ENCODE measurements at places on chromosomes 11 and 22. TPM values are rescaled to one million over a fixed set of nuclear protein-coding genes. Genes with fewer than 3 reads are reported as not detected.

SOX6 gene
- 20.8 TPM for total RNA-seq

AKIP1 gene
- 9.3 TPM for total RNA-seq

GAL gene
- total RNA-seq: 0.47 TPM

DNA sequence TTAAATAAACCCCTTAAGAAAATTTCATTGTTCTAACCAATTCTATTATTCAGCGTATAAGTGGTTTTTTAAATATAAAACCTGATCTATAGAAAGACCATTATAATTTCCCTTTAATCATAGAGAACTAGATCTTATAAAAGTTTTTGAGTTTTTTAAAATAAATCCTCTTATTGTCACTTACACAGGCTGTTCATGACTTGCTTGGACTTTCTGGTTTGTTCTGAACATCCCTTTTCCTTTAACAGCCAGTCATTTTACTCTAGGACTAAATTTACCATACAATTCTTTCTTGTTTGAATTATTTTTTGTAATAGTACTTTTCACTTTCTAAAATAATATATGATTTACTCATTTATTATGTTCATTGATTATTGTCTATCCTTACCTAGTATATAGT lies 4.7 kb downstream of the NXPE2 start:
- H3K27ac ChIP-seq: no peak overlapping the region
- no peaks in the 10 kb centered on the region for H3K4me1 ChIP-seq
- H3K27me3 ChIP-seq: no peaks in the 10 kb centered on the region
- H3K4me3 ChIP-seq: no peak overlapping the region
- no peaks in the 10 kb centered on the region for H3K36me3 ChIP-seq
- DNase-seq: no peak

GRCh38 chr11:10019906-10020682 lies 273.9 kb downstream of the SBF2 start:
- no peaks in the 10 kb centered on the region for H3K4me1 ChIP-seq
- no peak overlapping the region for H3K27ac ChIP-seq
- H3K27me3 ChIP-seq: no peaks in the 10 kb centered on the region
- no peak for DNase-seq
- peaks cover 2% of the 10 kb centered on the region for H3K36me3 ChIP-seq
- no peak overlapping the region for H3K4me3 ChIP-seq

DNA sequence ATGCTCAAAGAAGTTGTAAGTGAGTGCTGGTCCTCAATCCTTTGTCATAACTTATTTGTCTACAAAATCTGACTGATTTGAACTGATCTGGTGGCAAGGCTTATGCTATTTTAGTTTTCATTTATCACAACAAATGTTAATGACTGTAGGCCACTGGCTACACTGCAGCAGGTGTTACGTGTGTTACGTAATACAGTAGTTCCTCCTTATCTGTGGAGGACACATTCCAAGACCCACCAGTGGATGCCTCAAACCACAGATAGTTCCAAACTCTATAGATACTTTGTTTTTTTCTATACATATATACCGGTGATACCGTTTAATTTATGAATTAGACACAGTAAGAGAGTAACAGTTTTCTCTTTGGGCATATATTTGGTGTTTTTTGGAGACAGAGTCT lies 7.0 kb downstream of the MADD start:
- DNase-seq: no peak
- H3K36me3 ChIP-seq: peaks cover 36% of the 10 kb centered on the region
- H3K4me1 ChIP-seq: no peaks in the 10 kb centered on the region
- H3K4me3 ChIP-seq: no peak overlapping the region
- H3K27me3 ChIP-seq: no peaks in the 10 kb centered on the region

GRCh38 chr11:66956689-66957290 lies 1.4 kb downstream of the PC start:
- no peaks in the 10 kb centered on the region for H3K36me3 ChIP-seq
- peak overlapping the region; percentile 76 for H3K4me3 ChIP-seq
- H3K27ac ChIP-seq: peak overlapping the region; percentile 91
- H3K4me1 ChIP-seq: peaks cover 55% of the 10 kb centered on the region
- no peaks in the 10 kb centered on the region for H3K27me3 ChIP-seq

DNA sequence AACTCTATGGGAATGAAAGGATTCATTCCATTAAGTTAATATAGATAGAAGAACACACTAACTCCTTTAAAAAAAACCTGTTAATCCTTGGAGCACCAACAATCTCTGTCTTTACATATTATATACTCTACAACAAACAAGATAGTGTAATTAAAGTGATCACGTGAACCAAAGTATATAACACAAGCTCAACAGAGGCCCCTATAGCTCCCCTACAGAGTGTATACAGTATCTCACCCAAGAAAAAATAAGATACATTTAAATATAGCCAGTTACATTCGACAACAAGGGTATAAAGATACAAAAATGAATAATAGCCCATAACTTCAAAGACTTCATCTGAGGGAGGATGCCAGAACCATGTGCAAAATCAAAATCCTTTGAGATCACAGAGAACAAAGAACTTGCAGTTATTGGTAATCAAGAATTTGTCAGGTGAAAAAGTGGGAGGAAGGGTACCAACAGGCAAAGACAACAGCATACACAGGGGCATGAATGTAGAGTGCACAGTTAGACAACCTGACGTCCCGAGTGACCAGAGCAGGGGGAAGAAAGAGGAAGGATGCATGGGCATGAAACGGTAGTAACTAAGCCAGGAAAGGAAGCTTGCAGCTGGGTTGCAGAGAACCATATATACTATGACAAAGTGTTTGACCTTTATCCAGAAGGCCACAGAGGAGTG lies 4.7 kb downstream of the FCHSD2 start:
- H3K4me3 ChIP-seq: no peak overlapping the region
- H3K4me1 ChIP-seq: peaks cover 37% of the 10 kb centered on the region
- no peaks in the 10 kb centered on the region for H3K27me3 ChIP-seq
- H3K36me3 ChIP-seq: no peaks in the 10 kb centered on the region
- H3K27ac ChIP-seq: peak overlapping the region; percentile 40

- DNase-seq: peak; percentile 9
- no peaks in the 10 kb centered on the region for H3K27me3 ChIP-seq
- no peak overlapping the region for H3K27ac ChIP-seq
- H3K4me3 ChIP-seq: no peak overlapping the region
- H3K36me3 ChIP-seq: no peaks in the 10 kb centered on the region
Measured at GRCh38 chr11:69229511-69229910, 64.4 kb upstream of the MYEOV start.

DNA sequence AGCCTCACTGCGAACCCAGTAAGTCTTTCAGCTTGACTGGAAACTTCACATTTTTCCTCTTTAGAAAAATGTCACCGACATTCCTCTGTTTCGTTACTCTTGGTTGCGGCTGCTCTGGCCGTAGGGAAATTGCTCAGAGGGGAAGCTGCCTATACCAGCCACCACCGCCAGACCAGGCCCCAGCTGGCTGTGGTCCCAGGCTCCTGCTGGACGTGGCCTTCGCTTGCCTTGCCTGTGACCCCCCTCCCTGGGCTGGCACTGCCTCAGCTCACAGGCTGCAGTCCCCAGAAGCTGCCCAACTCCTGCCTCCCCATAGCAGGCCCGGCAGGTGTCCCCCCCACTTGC lies 197.8 kb downstream of the MN1 start:
- H3K4me3 ChIP-seq: no peak overlapping the region
- H3K27me3 ChIP-seq: no peaks in the 10 kb centered on the region
- H3K36me3 ChIP-seq: no peaks in the 10 kb centered on the region
- H3K27ac ChIP-seq: no peak overlapping the region

PEX16 gene
- 26.1 TPM for total RNA-seq

GRCh38 chr11:104792861-104793260 lies 105.4 kb downstream of the CASP12 start:
- no peaks in the 10 kb centered on the region for H3K4me1 ChIP-seq
- no peaks in the 10 kb centered on the region for H3K27me3 ChIP-seq
- DNase-seq: no peak
- no peak overlapping the region for H3K4me3 ChIP-seq
- no peaks in the 10 kb centered on the region for H3K36me3 ChIP-seq

- no peak for DNase-seq
- H3K4me1 ChIP-seq: no peaks in the 10 kb centered on the region
- no peak overlapping the region for H3K27ac ChIP-seq
- H3K27me3 ChIP-seq: no peaks in the 10 kb centered on the region
- no peaks in the 10 kb centered on the region for H3K36me3 ChIP-seq
- H3K4me3 ChIP-seq: no peak overlapping the region
Measured at GRCh38 chr11:129023968-129024676, 81.5 kb upstream of the TP53AIP1 start.

GRCh38 chr11:128865490-128865889 lies 1.6 kb downstream of the KCNJ1 start:
- H3K27ac ChIP-seq: no peak overlapping the region
- H3K4me1 ChIP-seq: no peaks in the 10 kb centered on the region
- no peaks in the 10 kb centered on the region for H3K36me3 ChIP-seq
- no peaks in the 10 kb centered on the region for H3K27me3 ChIP-seq
- H3K4me3 ChIP-seq: no peak overlapping the region

DNA sequence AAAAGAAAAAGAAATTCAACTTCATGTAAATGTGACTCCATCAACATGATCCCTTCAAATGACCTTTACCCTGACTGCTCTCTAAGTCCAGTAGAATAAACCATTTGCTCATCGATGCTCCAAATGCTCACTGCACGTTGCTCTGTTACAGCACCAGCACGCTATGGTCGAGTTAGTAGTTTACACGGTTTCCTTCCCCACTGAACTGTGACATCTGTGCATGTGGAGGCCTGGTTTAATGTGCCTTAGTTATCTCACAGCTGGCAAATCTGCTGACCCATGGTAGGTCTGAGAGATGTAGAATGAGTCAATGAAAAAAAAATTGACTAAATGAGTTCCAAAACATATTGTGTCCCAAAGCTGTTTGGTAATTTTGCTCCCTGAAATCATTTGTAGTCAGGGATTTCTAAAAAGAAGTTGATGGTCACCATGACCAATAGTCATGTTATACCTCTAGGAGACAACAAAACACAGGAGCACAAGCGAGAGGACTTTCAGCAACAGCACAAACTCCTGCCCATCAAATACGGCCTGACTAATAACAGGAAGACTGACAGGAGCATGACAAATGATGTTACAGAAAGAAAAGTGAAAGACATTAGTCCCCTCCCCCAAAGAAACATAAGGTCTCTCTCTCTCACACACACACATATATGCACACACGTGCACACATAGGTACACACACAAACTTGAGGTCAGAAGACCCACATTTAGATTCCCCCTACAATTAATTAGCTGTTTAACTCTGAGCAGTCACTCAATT lies 624.5 kb downstream of the OPCML start:
- H3K4me1 ChIP-seq: no peaks in the 10 kb centered on the region
- H3K36me3 ChIP-seq: no peaks in the 10 kb centered on the region
- no peak for DNase-seq
- H3K27ac ChIP-seq: no peak overlapping the region
- H3K4me3 ChIP-seq: no peak overlapping the region

OR5D16 gene
- total RNA-seq: not detected

IGSF9B gene
- total RNA-seq: 0.09 TPM

DNA sequence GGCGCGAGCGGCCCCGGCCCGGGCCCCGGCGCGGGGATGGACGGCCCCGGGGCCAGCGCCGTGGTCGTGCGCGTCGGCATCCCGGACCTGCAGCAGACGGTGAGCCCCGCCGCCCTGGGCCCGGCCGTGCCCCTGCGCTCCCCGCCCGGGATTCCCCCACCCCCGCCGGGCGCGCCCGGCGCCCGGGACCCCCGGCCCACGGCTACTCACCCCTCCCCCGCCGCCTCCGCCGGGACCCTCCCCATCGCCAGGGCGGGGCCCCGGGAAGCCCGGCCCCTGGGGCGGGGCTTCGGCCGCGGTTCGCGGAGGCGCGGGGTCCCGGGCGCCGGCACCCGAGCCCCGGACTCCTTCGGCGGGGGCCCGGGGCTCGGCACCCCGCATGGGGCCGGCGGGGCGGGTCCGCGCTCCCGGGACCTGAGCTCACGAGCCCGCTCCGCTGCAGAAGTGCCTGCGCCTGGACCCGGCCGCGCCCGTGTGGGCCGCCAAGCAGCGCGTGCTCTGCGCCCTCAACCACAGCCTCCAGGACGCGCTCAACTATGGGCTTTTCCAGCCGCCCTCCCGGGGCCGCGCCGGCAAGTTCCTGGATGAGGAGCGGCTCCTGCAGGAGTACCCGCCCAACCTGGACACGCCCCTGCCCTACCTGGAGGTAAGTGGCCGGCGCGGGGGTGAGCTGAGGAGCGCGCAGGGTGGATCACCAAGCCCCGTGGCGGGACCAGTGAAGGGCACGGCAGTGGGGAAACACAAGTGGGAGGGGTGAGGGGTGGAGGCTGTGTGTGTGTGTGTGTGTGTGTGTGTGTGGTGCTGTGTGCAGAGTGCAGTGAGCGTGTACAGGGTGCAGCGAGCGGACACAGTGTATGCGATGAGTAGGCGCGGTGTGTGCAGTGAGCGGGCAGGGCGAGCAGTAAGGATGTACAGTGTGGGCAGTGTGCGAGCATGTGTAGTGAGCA lies 2.3 kb downstream of the SHANK3 start:
- no peak overlapping the region for H3K27ac ChIP-seq
- H3K27me3 ChIP-seq: no peaks in the 10 kb centered on the region
- peak; percentile 33 for DNase-seq
- peak overlapping the region; percentile 56 for H3K4me3 ChIP-seq
- H3K36me3 ChIP-seq: no peaks in the 10 kb centered on the region

DNA sequence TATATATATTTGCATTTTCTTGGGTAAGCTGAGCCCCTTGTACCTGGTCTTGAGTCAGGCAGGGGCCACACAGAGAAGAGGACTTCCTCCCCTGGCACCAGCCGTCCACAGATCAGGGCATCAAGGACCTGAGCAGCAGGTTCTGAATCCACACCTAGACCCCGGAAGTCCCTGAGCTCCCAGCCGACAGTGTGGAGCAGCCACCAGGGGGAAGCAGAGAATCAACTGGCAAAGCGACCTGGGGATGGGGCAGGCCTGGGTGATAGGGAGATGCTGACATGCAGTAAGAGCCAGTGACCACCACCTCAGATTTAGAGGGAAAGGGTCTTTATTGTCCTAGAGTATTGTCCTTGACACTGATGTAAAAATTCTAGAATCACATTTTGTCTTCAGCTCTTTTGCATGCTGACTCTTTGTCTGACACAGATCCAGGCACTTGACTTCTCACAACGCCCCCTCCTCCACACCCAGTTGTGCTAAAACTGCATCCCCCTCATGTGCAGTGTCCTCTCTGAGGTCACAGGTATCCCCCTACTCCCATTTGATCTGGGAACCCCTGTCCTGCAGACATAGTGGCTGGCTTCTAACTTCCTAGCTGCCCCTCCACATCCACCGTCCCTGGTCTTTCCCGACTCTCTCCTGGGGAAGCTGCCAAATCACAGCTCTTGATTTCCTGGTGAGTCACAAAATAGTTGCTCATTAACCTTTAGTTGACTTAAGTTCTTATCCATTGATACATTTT lies 109.3 kb downstream of the GGTLC2 start:
- peak overlapping the region; percentile 61 for H3K27ac ChIP-seq
- no peaks in the 10 kb centered on the region for H3K36me3 ChIP-seq
- H3K27me3 ChIP-seq: no peaks in the 10 kb centered on the region
- peaks cover 14% of the 10 kb centered on the region for H3K4me1 ChIP-seq
- no peak overlapping the region for H3K4me3 ChIP-seq
- peak; percentile 61 for DNase-seq

DNA sequence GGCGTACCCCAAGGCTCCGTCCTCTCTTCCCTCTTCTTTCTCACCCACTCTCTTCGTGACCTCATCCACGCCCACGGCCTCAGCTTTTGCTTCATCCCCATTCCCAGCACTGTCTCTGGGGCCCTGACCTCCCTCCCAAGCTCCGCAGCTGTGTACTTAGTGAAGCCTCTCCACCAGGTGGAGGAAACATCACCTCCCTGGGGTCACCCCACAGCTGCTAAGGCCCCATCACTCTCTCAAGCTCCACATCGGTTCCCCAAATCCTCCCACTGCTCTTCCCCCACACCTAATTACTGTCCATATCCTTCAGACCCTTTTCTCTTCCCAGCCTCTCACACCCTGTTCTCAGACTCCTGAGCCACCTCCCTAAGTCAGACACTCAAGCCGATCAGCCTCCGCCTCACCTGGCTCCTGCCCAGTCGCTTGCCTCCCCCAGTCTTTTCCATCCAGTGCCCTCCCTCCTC lies 7.9 kb upstream of the SYT7 start:
- H3K27ac ChIP-seq: no peak overlapping the region
- H3K4me3 ChIP-seq: no peak overlapping the region
- H3K27me3 ChIP-seq: peaks cover 6% of the 10 kb centered on the region
